Fibroblast of villous mesenchyme (primary cell): ENCODE measurements at places on chromosomes 16 and 17.

DNA sequence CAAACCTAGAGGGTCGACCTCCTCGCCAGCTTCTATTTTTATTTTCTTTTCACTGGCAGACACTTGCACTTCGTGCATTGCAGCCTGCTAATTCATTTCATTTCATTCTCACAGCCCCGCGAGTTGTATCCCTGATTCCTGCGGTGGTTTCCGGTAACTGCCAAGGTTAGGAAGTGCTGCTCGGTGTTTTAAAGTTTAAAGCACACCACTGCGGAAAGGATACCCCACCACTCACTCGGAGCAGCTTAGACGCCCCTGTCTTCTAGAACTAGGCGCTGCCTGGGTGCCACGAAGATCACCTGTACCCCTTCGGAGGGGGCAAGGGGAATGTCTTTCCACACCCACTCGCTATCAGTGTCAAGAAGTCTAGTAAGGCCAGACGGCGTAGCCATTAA lies 509 bp downstream of the CNEP1R1 start:
- peak; percentile 24 for DNase-seq

- DNase-seq = no peak
Measured at GRCh38 chr17:78718575-78719208, 63.4 kb downstream of the CYTH1 start.

DNA sequence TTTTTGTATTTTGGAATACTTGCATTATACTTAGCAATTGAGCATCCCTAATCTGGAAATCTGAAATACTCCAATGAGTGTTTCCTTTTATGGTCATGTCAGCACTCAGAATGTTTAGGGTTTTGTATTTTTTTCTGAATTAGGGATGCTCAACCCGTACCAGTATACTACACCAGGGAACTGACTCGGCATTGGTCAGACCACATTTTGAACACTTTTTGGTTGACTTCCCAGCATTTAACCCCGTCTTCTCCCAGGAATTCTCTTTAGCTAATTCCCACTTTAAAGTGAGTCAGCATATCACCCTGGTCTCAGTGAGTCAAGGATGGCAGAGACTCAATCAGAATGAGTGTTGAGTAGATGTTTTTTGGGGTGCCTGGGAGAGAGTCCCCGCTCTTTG lies 177.9 kb downstream of the SPECC1 start:
- no peak for DNase-seq

GRCh38 chr17:80106751-80107150 lies 5.4 kb downstream of the GAA start:
- no peak for DNase-seq

GRCh38 chr17:79735096-79735495 lies 4.4 kb downstream of the ENPP7 start:
- no peak for DNase-seq

GRCh38 chr16:52912565-52913173 lies 140.0 kb downstream of the CHD9NB start:
- peak; percentile 38 for DNase-seq

DNA sequence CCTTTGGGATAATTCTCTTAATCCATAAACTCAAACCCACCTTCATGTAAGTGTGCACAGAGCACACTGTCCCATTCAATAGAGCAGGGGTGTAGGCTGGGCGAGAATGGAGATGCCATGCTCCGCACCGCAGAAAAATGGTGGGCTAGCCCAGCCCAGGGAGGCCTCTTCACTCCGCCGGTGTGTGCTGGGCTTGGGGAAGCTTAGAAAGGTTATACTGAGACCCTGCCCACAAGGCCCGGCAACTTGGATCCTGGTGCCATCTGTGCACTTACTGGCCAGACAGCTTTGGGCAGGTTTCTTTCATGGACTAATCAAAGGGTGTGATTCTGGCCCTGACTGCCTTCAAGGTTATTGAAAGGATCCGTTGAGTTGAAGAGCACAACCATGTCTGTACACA lies 3.7 kb upstream of the STAT5A start:
- no peak for DNase-seq

GRCh38 chr16:70781800-70782199 lies 19.2 kb downstream of the VAC14 start:
- no peak for DNase-seq

DNA sequence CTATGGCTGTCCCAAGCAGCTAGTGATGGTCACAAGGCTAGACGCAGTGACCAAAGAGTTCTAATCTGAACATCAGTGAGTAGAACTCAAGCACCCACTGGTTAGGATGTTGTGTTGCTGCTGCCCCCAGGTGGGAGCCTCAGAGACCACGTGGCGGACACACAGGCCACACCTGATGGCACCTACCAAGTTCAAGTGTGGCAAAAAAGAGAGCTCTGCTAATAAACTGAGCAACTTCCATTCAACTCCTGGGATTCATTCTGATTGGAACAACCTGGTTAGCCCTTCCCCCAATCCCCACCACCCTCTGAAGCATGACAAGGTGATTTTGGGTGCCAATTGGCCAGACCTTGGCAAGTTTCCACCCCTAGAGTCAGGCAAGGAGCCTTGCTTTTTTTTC lies 3.5 kb upstream of the LCMT1 start:
- DNase-seq = no peak

DNA sequence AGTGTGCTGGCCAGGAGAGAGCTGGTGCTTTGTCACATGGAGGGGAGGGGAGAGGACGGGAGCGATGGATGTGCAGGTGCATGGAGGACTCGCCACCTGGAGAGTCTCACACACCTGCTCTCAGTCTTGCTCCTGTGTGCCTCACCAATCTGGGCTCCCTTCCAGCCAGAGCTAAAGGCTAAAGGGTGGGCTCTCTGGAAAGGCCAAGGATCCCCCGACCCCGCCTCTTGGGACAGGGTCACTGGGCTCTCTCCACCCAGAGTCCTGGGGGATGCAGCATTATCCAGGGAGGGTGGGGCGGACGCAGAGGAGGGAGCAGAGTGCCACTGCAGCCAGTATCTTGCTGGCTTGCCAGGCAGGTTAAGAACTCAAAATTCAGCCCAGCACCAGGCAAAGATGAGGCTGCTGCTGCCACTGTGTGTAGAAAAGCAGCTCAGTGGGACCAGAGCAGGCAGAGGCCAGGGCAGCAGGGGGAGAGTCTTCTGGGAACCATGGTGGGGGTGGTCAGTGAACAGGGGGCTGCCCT lies 5.4 kb upstream of the STAT5B start:
- DNase-seq = no peak

- peak; percentile 31 for DNase-seq
Measured at GRCh38 chr16:53714205-53715022, 10.5 kb downstream of the FTO start.

DNA sequence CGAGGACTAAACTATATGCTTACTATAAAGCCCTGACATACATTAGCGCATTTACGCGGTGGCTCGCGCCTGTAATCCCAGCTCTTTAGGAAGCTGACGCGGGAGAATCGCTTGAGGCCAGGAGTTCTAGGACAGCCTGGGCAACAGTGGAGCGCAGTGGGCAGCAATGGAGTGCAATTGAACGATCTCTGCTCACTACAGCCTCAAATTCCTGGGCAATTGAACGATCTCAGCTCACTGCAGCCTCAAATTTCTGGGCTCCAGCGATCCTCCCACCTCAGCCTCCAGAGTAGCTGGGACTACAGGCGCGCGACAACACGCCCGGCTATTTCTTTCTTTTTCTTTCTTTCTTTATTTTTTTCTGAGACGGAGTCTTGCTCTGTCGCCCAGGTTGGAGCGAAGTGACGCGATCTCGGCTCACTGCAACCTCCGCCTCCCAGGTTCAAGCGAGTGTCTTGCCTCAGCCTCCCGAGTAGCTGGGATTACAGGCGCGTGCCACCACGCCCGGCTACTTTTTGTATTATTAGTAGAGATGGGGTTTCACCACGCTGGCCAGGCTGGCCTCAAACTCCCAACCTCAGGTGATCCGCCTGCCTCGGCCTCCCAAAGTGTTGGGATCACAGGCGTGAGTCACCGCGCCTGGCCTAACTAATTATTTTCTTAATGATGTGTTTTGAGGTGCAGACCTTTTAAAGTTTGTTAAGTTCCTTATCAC lies 506 bp upstream of the COG7 start:
- no peak for DNase-seq

GRCh38 chr16:78611318-78611717 lies 511.9 kb downstream of the WWOX start:
- DNase-seq = no peak

DNA sequence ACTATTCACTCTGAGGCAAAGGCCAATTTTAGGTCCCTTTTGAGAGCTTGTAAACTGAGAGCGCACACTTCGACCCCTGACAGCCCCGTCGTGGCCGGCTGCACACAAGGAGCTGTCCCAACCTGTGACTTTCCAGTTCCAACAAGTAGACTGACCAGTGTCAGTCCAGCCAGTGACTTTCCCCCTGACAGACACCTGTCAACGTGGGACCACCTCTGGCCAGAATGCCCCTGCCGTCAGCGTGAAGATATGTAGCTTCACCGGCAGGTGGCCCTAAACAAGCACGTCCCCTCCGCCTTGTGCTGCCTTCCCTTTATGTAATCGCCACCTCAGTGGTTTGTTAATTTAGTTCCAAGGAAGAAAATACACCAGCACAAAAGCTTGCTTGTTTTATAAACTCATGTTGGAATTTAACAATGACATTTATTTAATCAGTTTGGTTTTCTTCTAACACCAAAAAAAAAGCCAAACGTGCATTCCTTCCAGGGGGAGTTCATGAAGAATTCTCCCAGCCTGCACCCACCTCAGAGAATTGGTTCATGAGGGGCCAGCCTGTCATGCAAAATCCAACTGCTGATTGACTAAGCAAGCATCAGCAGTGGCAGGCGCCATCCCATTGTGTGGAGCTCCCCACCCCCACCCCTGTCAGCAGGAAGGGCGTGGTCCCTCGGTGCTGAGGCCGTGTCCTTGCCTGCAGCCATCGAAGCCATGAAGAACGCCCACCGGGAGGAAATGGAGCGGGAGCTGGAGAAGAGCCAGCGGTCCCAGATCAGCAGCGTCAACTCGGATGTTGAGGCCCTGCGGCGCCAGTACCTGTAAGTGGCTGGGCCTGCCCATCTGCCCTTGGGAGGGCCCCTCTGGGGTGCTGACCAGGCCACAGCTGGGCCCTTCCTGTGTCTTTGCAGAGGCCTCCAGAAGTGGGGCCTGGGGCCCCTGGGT lies 33.9 kb downstream of the PLD6 start:
- DNase-seq = no peak

GRCh38 chr17:77451245-77451893 lies 310.6 kb downstream of the SEC14L1 start:
- peak; percentile 91 for DNase-seq

DNA sequence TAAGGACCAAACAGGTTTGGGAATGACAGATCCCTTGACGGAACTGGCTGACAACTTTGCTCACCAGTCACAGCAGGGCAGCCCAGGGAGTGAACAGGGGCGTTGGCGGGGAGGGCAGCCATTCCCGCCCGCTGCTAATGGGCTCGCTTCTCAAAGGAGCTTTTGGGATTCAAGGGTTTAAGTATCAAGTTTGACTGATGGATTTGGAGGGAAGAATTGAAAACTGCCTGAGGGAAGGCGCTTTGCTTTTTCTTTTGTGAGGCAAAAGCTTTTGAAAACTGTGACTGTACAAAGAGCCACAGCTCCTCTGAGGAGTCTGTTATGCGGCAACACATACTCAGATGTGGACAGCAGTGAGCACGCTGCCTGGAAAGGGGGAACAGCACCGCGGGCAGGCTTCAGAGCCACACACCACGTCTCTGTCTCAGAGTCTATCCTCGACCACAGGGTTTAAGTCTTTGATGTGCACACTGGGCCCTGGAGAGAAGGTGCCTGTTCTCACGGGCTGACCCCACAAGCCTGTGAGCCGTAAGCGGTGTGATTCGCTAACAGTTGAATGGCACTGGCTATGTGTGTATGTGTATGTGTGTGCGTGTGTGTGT lies 79.9 kb upstream of the HSBP1 start:
- no peak for DNase-seq
